ENCODE measurements at places on chromosomes 3 and 15. TPM values are rescaled to one million over a fixed set of nuclear protein-coding genes. Genes with fewer than 3 reads are reported as not detected.

CATSPER2 gene
- total RNA-seq: 8.4 TPM

PARP15 gene
- total RNA-seq: 164 TPM

SCG5 gene
- not detected for total RNA-seq

CNTN3 gene
- not detected for total RNA-seq

AP3S2 gene
- total RNA-seq: 36.8 TPM

CKMT1A gene
- not detected for total RNA-seq

LRRC3B gene
- total RNA-seq: not detected

MYLK gene
- 3.4 TPM for total RNA-seq

GLDN gene
- total RNA-seq: not detected

Data from natural killer cell (primary cell).